Dorsolateral prefrontal cortex (tissue), 122 donors: ENCODE measurements at places on chromosomes 1 and 21.
A peak's percentile ranks its signal among the peaks of the same experiment; 100 is the strongest.

- DNase-seq: no peak
Measured at GRCh38 chr1:109767637-109768334, 4.1 kb upstream of the EPS8L3 start.

GRCh38 chr1:207754974-207755700 is 3.3 kb downstream of the CD46 start:
- DNase-seq: no peak

GRCh38 chr1:33903210-33903589 is 39.3 kb downstream of the HMGB4 start:
- DNase-seq: no peak

GRCh38 chr1:154958036-154958435 is 2.1 kb upstream of the PBXIP1 start:
- DNase-seq: no peak

GRCh38 chr1:187078321-187078720 is 249.6 kb downstream of the PLA2G4A start:
- DNase-seq: no peak

DNA sequence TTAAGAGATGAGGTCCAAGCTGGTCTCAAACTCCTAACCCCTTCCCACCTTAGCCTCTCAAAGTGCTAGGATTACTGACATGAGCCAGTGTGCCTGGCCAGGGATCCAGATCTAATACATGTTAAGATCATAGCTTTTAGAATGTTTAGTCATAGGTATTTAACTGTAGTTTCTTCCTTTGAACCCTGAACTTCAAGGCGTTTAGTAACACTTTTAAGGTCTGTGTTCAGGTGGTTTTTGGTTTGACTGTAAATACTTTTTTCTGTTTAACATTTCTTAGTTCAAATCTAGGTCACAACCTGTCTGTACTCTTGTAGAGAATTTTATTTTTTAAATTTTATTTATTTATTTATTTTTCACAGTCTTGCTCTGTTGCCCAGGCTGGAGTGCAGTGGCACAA is 28.1 kb downstream of the RAP1A start:
- no peak for DNase-seq

- DNase-seq: no peak
Measured at GRCh38 chr1:33753087-33753856, 110.6 kb upstream of the HMGB4 start.

DNA sequence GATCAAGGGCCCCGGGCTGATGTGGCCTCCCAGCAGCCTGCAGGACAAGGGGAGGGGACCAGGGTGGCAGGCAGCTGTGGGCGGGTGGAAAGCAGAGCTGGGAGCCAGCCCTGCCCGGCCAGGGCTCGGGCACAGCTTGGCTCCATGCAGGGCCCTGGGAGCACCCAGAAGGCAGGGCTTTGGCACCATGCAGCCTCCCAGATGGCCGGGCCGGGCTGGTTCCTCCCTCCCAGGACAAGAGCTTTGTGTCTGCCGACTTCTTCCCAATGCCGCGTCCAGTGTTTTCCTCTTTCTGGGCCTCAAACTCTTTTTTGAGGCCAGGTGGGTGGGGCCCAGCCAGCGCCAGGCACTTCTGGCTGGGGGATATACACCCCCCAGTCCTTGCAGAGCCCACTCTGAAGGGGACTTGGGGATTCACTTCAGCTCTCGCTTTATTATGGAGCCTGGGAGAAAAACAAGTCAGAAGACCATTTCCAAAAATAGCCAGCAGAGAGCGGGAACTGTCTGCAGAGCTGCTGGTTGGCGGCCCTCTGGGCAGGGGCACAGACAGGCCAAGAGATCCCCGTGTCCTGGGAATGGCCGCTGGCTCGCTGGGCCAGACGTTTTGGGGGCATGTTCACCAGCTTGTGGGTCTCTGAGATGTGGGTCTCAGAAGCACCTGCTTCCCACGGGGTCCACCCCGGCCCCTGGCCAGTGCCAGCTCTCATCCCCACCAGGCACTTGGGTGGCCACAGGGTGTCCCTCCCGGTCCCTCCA is 103.8 kb upstream of the ARHGEF16 start:
- DNase-seq: peak; percentile 68

DNA sequence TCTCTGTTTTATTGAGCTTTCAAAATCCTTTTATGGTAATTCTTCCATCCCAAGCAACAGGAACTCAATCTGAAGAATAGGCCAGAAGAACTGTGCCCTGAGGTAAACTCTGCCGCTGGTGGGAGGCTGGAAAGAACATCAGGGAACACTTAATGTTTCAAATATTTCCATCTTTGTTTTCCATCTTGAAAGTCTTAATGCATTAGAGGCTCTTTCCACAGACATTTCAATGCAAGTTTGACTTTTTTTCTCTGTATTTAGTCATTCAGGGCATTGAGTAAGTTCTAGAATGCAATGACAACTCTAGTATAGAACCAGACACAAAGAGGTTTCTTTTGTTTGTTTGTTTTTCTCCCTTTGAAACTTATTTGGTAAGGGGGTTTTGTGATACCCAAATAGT is 61.5 kb downstream of the KIAA0040 start:
- no peak for DNase-seq

DNA sequence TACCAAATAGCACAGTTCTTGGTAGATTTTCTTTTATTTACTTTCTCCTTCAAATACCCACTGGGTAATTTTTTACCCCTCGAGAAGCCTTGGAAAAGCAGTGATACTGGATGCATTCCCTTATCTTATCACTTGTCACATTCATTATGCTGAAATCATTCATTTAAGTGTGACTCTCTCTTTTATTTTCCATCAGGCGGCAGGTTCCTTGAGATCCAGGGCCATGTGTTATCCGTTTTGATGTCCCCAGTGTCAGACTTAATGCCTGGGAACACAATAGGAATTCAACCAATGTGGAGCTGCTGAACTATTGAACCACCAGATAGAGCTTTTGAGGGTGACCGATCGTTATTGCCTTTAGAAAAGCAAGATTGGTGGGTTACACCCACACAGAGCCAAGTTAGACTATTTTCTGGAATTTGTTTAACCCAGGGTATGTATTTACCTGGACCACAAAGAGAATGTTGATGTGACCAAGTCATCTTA is 51.5 kb upstream of the ATP5PO start:
- no peak for DNase-seq

DNA sequence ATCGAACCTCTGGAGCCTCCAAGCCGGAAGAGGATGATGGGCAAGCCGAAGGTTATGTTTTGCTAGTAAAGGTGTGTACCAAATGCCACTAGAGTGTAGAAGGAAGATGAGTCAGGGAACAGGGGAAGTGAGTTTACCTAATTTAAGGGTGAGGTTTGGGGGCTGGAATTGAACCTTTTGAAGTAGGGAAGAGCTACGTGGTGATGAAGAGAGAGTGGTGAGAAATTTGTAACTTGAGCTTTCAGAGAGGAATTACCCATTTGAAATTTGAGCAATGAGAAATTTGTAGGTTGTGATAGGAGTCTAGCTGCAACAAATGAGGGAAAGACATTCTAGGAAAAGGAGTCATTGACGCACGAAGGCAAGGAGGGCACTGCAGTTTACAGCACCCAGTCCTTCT is 70.0 kb upstream of the TENT5C start:
- DNase-seq: no peak

DNA sequence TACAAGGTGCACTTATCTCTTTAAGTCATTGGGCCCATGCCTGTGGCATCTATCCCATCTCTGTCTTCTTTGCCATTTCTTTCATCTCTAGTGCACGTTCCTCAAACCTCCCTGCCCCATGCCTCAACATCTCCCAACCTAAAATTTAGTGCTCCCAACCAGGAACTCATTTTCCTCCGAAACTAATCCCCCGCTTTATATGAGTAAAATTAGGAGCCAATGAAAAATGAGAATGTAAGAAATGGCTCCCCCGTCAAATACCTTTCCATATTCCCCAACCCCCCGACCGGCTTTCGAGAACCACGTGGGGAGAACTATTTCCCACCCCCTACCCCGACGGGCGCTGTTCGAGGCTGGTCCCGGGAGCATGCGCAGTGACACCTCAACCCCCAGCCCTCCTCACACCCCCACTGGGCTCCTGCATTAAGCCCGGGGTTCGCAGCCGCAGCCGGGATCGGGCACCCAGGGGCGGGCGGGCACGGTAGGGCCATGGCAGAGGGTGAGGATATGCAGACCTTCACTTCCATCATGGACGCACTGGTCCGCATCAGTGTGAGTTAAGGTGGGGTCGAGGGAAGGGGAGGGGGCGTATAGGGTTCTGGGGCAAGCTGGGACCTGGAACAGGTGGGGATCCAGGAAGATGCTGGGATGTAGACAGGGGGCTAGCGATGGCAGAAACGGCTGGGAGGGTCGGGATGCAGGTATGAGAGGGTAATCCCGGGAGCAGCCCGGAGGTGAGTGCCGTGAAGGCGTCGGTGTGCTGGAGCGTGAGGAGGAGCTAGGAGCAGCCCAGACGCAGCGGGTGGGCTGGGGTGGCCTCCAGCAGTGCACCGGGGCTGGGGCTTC is at the start of gene TRIM46:
TSS of gene TRIM46 (plus strand) at position 372 of the 846 bp plus-strand sequence. CDS start at position 490, 118 bp downstream.
- DNase-seq: no peak

DNA sequence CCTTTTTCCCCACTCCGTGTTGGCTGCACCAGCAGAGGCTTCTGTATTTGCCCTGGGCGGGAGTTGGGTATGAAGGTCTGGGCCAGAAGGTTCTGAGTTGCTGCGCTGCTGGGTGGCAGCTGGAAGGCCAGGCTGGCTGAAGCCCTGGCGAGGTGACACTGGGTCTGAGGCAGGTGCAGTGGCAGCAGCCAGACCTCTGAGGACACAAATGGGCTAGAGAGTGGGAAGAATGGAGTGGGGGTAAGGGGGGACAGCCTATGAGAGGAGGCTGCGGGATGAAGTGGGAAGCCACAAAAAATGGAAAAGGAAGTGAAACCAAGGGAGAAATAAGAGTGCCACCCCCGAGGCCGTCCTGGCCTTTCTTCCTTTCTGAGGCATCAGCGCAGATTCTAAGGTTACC is 53.2 kb downstream of the STX6 start:
- DNase-seq: no peak

GRCh38 chr1:208202333-208202995 is 41.7 kb downstream of the PLXNA2 start:
- no peak for DNase-seq

DNA sequence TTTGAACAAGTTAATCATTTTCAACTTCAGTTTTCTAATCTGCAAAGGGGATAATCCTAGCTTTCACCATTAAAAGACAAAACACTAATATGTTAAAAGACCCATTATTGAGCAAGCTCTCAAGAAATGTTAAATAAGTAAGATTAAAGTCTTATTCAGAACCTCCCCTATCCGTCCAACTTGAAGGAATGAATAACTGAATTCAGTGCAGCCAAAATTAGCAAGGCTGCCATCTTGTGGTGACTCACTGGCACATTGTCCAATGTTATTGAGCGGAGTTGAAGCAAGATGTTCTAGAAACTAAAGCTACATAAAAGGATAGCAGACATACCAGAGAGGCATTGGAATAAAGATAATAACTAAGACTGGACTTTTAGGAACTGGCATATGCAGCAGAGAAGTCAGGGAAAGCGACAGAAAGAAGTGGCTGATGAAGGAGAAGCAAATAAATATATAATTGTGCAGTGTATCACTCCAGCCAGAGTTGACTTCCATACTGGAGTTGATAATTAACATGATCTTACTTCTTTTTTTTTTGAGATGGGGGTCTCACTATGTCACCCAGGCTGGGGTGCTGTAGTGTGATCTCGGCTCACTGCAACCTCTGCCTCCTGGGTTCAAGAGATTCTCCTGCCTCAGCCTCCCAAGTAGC is 8.2 kb upstream of the CAP1 start:
- no peak for DNase-seq

DNA sequence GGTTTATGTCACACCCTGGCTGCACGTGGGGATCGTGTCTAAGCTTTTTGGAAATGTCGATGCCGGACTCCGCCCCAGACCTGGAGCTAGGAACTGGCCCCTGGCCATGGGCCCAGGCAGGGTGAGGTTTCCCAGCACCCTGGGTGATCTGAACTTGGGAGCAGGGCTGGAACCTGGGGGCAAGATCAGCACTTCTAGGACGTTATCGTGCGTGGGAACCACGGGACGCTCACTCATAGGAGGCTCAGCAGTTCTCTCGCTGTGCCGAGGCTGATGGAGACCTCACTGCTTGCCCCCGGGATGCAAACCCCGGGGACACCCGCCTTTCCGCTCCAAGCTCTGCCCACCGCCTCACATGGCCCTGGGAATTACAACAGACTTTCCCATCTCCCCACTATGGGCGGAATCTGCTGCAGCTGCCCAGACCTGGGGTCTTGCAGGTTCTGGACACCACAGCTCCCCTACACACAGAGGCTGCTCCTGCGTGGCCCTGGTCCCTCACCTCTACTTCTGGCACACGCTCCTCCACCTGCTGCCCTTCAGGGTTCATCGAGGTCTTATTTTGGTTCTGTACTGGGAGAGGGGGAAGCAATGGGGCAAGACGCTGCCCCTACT is 35.9 kb downstream of the COL18A1 start:
- DNase-seq: no peak

- DNase-seq: no peak
Measured at GRCh38 chr1:59354709-59355337, 57.9 kb downstream of the FGGY start.

- no peak for DNase-seq
Measured at GRCh38 chr1:60916199-60916598, 166.2 kb upstream of the NFIA start.

- DNase-seq: no peak
Measured at GRCh38 chr1:119778886-119779560, 10.3 kb upstream of the HMGCS2 start.

DNA sequence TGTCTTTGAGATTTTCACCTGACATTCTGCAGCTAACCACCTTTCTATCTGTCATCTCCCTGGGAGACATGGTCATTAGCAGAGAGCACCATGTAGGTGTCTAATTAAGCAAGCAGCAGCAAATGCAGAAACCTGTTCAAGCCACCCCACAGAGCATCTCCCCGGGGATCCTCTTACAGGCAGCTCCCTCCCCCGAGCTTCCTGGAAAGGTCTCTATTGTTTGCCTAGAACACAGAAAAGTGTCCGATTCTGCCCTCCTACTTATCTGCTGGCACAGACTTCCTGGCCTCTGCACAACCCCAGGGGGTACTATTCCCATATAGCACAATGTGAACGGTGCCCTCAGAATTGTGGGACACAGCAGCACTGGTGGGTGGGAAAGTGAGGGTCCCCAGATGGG is 46.1 kb downstream of the PLEKHA6 start:
- no peak for DNase-seq

DNA sequence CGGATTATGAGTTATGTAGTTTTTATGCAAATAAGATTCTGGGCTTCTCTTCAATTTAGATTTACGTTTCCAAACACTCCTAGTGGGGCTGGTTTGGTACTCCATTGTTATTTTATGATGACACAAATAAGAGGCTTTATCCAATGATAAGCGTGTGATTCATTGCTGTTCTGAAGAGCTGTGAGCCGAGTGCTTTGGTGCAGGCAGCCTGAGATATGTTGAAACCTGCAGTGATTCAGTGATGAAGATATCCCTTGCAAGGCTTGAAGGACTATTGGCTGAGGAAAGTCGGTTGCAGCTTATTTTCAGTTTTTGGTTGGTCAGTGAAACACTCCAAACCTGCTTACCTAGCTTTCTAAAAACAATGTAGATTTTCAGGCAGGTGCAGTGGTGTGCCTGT is 112.2 kb downstream of the RYR2 start:
- DNase-seq: no peak

- no peak for DNase-seq
Measured at GRCh38 chr1:193320270-193320669, 133.9 kb upstream of the B3GALT2 start.

- DNase-seq: no peak
Measured at GRCh38 chr1:88401313-88401712, 282.8 kb upstream of the PKN2 start.

GRCh38 chr21:25170681-25171080 is 436.6 kb downstream of the MRPL39 start:
- no peak for DNase-seq

GRCh38 chr21:37467082-37467481 is 100.5 kb downstream of the DYRK1A start:
- DNase-seq: no peak

GRCh38 chr1:24541711-24542346 is 14.1 kb upstream of the NCMAP start:
- DNase-seq: no peak
